ENCODE measurements at places on chromosomes 4 and X.

DNA sequence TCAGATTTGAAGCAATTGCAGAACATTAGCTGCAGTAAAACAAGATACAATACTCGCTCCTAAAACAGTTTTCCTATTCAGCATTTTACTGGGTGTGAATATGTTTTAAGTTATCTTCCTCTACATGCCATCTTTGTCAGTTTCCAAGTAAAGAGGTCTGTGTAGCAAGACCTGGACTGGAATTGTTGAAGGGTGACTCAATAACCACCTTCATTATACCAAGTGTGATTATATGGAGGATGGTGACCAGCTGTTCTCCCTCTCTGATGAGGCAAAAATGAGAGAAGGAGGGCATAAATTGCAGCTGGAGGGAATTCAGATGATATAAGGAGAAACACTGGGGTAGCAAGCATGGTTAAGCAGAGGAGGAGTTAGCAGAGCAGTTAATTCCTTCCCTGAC is 922.1 kb upstream of the SLIT2 start:
- DNase-seq, result no peak

- DNase-seq, result no peak
Measured at GRCh38 chr4:56681853-56682525, 893 bp upstream of the HOPX start.

DNA sequence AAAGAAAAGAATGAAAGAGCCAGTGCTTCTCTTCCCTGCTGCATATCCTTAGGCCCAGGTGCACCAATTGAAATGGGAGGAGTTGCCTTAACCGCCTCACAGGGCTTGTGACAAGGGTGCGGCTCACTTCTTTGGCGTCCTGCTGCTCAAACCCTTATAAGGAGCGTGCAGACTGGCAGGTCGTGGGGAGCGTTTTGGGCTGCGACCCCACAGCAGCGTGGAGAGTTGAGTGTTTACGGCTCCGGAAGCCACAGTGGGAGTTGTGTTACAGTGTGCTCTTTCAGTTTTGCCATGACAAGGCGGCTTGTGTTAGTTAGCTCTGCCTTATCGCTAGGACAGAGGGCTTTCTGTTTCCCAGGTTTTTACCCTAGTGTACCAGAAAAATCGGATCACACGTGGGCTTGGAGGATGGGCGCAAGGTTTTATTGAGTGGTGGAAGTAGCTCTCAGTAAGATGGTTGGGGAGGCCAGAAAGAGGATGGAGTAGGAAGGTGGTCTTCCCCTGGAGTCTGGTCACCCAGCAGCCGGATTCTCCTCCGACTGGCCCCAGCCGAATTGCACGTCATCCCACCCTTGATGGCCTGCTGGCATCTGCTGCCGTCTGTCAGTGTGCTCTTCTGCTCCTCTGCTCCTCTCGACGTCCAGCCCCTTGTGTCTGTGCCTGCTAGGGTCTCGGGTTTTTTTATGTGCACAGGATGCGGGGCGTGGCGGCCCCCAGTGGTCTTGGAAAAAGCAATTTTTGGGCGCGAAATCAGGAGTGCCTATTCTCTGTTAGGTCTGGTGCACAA is 718.9 kb downstream of the ARAP2 start:
- DNase-seq, result no peak

- DNase-seq, result no peak
Measured at GRCh38 chrX:15404401-15405096, 20.3 kb upstream of the VEGFD start.

DNA sequence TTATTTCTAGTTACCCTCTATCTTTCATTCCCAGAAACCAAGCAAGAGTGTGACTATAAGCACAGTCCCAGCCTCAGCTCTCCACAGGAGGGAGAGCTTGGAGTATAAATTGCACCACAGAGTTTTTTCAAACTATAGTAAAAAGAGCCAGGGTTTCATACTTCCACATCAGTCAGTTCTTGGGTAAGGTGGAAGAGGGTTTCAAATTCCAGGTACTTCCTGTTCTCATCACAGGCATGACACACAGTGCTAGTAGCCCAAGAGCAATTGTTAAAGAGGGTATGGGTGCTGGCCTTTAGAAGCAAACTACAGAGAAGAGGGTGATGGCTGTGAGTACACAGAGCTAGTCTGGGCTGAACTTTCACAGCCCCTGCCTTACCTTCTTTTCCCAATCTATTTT is 5.7 kb upstream of the IL1RAPL1 start:
- DNase-seq, result no peak

- no peak for DNase-seq
Measured at GRCh38 chrX:96405842-96406241, 278.8 kb upstream of the DIAPH2 start.

DNA sequence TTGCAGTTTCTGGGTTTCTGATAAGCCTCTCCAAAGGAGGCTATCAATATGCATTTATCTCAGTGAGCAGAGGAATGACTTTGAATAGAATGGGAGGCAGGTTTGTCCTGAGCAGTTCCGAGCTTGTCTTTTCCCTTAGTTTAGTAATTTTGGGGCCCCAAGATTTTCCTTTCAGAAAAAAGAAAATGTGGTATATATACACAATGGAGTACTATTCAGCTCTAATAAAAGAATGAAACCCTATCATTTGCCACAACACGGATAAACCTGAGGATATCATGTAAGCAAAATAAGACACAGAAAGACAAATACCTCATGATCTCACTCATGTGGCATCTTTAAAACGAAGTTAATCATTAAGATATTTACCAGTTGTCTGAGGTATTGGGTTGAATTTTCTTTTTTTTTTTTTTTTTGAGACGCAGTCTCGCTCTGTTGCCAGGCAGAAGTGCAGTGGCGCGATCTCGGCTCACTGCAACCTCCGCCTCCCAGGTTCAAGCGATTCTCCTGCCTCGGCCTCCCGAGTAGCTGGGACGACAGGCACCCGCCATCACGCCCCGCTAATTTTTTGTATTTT is 540 bp downstream of the ZNF721 start:
- no peak for DNase-seq

DNA sequence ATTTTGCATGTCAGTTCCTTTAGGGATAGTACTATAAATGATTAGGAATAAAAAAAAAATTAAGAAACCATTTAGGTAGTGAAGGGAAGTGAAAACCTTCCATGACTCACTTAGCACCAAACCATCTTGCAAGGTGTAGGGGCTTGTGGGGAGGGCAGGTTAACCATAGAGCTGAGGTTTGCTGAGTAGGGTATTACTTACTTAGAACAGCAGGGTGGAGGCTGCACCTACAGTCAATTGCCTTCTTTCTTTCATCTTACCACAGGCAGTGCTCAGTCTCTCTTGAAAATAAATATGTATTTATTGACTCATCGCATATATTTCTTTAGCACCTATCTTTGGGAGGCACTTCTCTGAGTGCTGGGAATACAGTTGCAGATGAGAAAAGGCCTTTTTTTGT is 104.9 kb upstream of the GIMD1 start:
- DNase-seq, result no peak

DNA sequence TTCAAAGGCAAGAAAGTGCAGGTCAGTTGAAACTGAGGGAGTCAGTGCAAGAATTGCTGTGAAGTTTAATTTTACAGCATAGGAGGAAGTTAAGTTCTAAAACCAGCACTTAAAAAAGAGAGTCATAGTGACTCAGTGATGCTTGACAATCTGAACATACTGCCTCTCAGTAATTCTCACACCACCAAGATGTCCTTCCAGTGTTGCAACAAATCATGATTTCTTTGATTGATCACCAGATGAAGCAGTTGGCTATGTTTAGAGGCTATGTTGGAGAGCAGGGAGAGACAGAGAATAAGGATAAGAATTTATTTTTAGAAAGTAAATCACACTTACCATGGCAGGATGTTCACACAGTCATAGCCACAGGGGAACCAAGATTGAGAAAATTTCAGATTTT is 13.2 kb downstream of the TRIM2 start:
- DNase-seq, result no peak

DNA sequence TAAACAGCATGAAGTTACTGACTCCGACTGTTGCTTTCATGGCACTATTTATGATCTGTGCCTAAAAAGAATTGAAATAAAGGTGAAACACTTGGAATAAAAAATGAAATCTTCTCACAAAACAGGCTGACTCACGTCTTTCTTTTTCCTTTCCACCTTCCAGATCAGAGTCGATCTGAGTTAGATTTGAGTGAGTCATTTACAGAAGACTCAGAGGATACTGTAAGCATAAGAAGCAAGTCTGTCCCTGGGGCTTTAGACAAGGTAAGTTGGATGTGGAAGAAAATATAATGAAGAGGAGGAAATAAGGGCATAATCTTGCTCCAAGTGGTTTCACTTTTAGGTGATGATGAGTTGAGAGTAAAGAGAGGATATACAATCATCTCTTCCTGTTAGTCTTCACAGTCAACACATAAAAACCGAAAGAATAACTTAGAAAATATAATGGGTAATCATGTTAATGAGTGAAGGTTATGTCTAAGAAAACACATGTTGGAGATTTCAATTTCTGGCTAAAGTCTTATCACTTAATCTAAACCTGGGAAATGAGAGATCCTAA is 89.7 kb downstream of the SYTL5 start:
- no peak for DNase-seq

DNA sequence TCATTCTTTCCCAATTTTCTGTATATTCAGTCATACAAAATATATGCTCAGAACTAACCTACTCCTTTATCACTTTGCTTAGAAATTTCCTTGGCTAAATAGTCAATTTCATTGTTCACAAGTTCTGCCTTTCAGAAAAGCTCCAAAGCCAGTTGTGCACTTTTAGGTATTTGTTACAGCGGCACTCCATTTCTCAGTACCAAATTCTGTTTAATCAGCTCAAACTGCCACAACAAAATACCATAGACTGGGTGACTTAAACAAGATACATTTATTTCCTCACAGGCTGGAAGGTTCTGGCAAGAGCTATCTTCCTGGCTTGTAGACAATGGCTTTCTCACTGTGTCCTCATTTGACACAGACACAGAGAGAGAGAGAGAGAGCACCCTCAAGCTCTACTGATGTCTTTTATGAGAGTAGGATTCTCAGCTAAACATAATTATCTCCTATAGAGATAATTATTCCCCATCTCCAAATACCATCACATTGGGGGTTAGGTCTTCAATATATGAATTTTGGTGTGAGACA is 188.8 kb upstream of the FSTL5 start:
- DNase-seq, result no peak

GRCh38 chr4:86918539-86919072 is 16.2 kb upstream of the AFF1 start:
- no peak for DNase-seq

GRCh38 chrX:69493766-69494165 is 10.4 kb upstream of the NALF2 start:
- no peak for DNase-seq

GRCh38 chrX:69192603-69193002 is 27.4 kb upstream of the PJA1 start:
- DNase-seq, result no peak

DNA sequence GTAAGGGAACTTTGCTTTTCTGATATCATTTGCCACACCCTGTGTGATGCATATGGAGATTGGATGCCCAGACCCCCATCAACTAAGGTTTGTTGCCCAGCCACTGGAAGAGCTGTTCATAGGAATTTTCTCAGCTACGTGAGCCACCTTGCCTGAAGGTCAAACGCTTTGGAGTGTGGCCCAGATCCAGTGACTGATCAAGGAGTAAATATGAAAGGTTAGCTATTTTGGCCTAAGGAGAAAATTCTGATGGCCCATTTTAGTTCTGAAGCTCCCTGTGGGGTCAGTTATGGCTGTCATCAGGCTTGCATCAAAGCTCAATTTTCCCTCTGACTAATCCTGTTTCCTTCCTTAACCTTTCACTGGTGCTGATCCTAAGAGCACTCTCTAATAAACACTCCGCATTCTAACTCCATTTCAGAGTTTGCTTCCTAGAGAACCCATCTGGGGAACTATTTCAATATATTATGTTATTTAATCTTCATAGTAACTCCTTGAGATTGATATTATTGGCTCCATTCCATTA is 407.7 kb downstream of the SPRY1 start:
- no peak for DNase-seq

DNA sequence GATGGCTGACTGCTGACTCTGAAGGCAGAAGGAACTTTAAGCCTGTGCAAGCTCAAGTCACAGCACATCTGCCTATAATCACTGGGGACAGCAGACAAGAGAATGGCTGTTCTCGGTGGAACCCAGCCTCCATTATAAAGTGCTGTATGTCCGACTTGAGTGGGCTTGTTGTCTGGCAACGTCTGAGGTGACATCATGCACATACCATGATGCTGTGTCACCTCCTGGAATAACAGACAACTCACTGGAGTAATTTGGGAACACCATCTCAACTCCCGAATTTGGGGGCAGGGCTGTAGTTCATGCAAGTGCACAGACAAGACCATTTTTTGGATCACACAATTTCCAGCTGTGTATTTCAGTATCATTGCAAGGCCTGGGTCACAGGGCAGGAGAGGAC is 59.8 kb upstream of the GPM6B start:
- no peak for DNase-seq

DNA sequence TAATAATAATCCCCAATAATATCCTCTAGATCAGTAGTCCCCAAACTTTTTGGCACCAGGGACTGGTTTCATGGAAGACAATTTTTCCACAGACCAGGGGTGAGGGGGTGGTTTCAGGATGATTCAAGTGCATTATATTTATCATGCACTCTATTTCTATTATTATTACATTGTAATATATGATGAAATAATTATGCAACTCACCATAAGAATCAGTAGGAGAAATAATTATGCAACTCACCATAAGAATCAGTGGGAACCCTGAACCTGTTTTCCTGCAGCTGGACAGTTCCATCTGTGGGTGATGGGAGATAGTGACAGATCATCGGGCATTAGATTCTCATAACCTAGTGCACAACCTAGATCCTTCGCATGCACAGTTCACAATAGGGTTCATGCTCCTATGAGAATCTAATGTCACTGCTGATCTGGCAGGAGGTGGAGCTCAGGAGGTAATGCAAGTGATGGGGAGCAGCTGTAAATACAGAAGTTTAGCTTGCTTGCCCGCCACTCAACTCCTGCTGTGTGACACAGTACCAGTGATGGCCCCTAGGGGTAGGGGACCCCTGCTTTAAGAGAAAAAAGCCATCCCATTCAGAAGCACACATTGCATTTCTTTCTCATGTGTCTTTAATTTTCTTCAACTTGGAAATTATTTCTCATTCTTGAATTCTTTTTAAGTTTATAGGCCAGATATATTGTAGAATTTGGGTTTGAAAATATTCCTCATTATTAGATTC is 16.0 kb upstream of the SH3RF1 start:
- no peak for DNase-seq

DNA sequence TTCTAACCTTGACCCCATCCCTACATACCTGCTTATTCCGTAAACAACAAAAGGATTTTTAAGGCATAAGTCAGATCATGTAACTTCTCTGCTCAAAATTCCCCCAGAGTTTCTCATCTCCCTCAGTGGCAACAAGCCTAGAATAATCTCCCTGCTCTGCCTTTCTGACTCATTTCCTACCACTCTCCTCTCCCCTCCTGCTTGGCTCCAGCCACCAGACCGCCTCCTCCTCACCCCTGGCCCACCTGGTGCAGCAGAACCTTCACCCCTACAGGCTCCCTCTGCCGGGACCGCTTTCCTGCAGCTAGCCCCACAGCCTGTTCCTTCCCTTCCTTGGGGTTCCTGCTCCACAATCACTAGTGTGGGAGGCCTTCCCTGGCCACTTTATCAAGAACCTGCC is 32.1 kb downstream of the TSPAN5 start:
- no peak for DNase-seq

- no peak for DNase-seq
Measured at GRCh38 chrX:18996536-18996935, 12.6 kb upstream of the PHKA2 start.
